ENCODE measurements at places on chromosomes 5 and 9.

DNA sequence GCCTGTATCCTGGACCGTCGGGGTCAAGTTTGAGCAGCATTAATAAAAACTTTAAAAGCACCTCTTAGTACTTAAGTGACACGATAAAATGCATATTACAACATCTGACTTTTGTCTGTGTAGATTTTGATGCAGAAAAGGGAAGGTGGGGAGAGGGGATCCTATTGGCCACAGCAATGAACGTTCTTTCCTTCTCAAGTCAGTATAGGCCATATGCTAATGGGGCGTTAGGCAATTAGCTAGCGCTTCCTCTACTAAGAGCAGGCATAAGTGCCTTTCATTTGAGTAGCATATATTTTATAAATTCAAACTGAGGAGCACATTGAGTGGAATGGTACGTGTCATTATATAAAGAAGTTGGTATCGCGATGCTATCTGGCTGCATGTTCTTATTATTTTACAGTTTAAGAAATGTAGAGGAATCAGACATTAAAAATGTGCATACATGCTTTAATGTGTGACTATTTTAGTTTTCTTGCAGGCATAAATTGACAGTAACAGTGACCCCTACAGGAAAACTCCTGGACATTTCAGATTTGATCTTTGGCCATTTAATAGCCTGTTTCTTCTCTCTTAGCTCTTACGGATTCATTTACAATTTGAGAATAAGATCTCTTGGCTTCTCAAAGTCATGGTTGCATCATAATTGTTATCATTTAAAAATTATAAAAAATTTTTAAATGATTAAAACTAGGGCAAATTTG lies 1.1 kb upstream of the GNA14 start:
- no peak for DNase-seq

DNA sequence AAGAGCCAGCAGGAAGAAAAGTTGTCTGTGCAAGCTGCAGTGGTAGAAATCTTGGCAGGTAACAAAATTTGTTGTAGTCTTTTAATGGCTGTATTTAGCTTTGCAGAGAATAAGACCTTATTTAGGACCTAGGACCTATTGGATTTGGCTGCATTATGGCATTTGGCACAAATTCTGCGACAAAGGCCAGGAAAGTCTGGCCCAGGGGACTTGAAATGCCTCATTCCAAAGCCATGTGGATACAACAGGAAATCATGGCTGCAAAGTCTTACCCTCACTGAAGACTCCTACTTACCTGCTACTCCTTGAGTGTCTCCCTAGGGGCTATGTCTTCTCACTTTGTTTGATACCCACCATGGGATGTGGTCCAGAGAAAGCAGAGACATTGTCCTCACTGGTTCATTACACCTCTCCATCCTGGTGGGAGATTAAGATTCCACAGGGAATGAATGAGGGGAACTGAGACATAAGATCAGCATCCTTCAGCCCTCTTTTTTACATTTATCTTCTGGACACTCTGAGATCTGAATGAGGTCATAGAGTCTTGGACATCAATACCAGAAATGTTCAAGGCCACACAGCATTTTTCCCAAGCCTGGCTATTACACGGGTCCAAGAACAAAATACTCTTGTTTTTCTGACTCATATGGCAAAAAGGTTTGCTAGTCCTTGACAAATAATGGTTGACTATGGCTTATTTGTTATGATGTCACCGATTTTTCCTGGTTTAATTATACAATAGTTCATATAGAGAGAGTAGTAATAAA lies 119.4 kb downstream of the PDE8B start:
- DNase-seq, result no peak

DNA sequence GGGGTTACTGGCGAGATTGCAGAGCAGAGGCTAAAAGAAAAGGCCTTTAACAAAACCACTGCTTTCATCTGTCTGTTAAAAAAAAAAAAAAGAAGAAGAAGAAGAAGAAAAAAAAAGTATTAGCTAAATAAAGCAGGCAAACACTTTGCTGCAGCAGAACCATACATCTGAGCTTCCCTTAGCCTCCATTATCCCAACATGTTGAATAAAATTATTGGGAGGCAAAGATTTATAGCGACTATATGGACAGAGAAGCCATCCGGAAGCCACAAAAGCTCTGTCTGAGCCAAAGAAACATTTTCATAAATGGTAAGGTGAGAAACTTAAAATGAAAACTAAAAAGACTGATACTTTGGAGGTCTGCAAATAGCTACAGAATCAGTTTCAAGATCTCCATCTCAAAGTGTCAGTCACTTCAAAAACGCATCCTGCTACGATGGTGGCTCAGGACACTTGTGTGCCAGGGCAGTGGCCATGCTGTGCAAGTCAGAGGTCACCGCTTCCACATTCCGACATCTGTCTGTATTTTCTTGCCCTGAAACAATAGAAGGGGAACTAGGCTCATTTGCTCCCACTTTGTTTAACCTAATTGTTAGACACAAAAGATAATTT lies 9.6 kb downstream of the EFNA5 start:
- no peak for DNase-seq

GRCh38 chr9:68631811-68632210 lies 73.2 kb upstream of the PIP5K1B start:
- no peak for DNase-seq

GRCh38 chr5:13115476-13115875 lies 829.0 kb downstream of the DNAH5 start:
- DNase-seq, result no peak

Data from activated CD4-positive, alpha-beta memory T cell treated with anti-CD3 and anti-CD28 coated beads, Interleukin-2, amount 10 ng/mL, durations not matched to agents 7 days and 5 days (primary cell).